ENCODE measurements at places on chromosomes 13 and 19. TPM values are rescaled to one million over a fixed set of nuclear protein-coding genes. Genes with fewer than 3 reads are reported as not detected.

DNA sequence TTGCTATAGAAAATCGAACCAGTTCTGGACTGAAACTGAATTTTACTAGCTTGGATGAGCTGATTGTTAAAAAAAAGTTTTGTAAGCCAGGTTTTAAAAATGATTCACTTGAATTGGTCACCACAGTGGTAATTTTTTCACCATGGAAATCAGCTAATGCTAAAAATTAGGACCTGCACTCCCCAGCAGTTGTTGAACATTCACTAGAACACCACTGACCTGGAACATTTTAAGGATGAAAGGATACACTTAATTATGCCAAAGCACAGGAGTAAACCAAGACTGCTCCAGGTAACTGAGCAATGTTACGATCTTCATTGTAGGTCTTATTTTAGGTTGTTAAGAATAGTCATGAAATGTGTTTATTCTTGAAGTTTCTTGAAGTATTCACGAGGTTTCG is 1342.6 kb upstream of the SPRY2 start:
- DNase-seq, result no peak

DNA sequence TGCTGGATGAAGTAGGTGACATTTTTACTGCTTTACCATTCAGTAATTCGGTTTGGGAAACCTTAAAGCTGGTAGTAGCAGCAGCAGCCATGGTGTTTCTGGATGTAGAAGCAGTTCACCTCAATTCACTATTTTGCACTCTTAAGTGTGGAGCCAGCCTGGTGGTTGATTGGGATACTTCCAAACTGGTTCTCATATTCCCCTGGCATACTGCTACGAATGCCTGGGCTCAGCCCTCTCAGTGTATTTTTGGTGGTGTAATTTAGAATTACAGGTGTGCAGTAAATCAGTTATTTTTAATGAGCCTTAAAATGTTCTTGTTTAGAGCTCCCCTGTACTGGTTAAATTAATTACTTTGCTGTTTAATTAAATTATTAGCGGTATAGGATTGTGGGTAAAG is 12.4 kb downstream of the HNRNPM start:
- no peak for DNase-seq

GRCh38 chr13:26855071-26855470 is 94.5 kb upstream of the GPR12 start:
- DNase-seq, result no peak

- DNase-seq, result peak; percentile 53
Observed at GRCh38 chr13:46831588-46832194, 34.7 kb upstream of the ESD start.

Gene SOX1
- not detected for total RNA-seq

- peak; percentile 63 for DNase-seq
Observed at GRCh38 chr13:79485014-79485811, 4.3 kb downstream of the NDFIP2 start.

Gene GRIK5
- 1.6 TPM for total RNA-seq

Gene CHST8
- total RNA-seq, result not detected

Gene MYO1F
- total RNA-seq, result 13.7 TPM

- DNase-seq, result no peak
Observed at GRCh38 chr13:106151056-106151699, 384.3 kb downstream of the EFNB2 start.

DNA sequence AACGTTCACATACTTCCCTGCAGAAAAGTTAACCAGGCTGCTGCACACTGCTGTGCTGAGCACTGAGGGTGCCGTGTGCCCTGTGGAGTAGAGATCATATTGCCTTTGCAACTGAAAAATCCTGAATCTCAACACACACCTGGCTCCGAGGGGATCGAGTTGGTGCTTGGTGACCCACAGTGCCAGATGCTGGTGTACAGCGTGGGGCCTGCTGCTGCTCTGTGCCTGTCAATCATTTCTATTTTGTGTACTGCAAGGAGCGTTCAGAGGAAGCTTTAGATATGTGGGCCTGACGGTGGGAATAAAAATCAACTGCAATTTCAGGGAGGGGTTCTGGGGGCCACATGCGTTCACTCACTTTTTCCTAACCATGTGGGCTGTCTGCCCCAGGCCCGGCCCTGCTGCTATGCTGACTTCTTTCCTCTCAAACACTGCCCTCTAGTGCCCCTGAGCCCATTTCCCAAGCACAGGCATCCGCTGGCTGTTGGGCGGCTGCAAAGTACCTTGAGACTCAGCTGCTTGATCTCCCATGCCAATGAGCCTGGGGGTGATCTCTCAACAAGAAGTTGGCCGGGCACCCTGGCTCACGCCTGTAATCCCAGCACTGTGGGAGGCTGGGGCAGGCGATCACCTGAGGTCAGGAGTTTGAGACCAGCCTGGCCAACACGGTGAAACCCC is 9.7 kb upstream of the LENG8 start:
- DNase-seq, result peak; percentile 66

GRCh38 chr19:55369653-55370304 is 484 bp downstream of the IL11 start:
- peak; percentile 60 for DNase-seq

DNA sequence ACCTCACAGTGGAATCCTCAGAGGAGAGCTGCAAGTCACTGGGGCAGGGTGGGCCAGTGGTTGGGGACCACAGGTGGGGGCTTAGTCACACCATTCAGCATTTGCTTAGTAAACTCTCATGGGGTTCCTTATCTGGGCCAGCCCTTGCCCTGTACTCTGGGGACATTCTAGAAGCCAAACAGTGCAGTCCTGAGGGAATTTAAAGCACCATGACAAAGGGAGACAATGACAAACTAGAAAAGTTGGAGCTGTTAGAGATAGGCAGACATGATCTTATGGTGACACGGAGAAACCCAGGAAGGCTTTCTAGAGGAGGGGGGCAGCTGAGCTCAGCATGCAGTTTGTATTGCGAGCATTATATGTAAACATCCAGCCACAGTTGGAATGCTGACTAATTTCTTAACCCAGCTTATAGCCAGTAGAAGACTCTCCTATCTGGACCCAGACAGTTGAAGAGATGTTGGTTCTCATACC is 87.6 kb downstream of the ZNF429 start:
- no peak for DNase-seq

DNA sequence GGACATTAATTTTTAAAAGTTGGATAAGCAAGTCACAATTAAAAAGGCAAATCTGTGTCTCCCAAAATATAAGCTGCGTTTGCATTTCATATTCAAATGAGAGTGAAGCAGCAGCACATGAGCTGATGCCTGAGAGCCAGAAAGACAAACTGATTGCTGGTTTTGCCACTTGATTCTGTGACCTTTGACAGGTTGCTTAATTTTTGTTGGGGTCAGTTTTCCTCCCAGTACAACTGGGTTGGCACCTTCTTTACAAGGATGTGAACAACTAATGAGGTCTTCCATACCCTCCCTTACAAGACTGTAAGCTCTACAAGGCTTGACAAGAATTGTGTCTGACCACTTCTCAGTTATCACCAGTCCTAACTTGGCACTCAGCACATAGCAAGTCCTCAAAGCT is 8.1 kb upstream of the KLF12 start:
- no peak for DNase-seq

DNA sequence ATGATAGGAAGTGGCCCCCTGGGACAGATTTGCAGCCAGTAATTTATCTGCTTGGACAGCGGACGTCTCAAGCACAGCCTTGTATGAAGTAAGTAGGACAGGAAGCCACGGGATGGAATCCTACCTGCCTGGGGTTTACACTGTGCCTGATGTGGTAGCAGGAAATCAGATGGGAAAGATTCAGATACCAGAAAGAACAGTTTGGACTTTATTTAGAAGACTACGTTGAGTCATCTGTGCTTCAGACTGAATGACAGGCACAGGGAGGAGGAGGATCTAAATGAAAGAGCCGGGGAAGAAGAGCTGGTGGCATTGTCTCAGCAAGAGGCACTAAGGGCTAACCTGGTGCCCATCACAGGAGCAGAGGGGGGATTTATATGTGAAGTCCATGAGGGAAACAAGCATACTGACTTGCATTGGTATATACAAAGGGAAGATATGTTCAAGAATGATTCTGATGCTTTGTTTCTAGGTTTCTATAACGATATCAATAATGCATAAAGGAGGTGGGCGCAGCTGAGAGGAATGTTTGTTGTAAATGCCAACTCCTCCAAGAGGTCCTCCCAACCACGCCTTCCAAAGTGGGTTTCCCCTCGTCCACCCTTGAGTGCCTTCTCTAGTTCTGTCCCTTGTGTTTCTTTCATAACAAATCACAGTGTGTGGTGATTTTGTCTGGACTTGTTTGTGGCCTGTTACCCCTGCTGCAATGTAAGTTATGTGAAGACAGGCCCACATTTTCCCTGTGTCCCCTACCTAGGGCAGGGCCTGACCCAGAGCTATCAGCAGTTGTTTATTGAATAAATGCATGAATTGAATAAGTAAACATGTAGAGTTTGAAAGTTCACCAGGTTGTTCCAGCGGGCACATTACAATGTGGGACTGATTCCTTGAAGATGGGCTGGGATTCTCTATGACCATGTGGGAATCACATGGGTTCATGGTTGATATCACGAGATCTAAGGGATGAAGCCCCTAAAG is 328.4 kb downstream of the SLC7A1 start:
- no peak for DNase-seq

GRCh38 chr19:18985257-18985656 is 44.2 kb upstream of the HOMER3 start:
- no peak for DNase-seq

DNA sequence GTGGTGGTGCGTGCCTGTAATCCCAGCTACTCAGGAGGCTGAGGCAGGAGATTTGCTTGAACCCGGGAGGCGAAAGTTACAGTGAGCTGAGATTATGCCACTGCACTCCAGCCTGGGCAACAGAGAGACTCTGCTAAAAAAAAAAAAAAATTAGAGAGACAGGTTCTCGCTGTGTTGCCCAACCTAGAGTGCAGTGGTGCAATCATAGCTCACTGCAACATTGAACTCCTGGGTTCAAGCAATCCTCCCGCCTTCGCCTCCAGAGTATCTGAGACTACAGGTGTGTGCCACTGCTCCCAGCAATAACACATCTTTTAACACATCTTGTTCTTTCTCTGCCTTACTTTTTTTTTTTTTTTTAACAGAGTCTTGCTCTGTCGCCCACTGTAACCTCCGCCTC is 32.7 kb downstream of the CLEC17A start:
- DNase-seq, result no peak

GRCh38 chr19:49605605-49606004 is 14.6 kb downstream of the PRR12 start:
- no peak for DNase-seq

Gene SLC39A3
- total RNA-seq, result 46.0 TPM

Gene STOML3
- total RNA-seq, result not detected

Gene GPATCH1
- total RNA-seq, result 9.5 TPM

DNA sequence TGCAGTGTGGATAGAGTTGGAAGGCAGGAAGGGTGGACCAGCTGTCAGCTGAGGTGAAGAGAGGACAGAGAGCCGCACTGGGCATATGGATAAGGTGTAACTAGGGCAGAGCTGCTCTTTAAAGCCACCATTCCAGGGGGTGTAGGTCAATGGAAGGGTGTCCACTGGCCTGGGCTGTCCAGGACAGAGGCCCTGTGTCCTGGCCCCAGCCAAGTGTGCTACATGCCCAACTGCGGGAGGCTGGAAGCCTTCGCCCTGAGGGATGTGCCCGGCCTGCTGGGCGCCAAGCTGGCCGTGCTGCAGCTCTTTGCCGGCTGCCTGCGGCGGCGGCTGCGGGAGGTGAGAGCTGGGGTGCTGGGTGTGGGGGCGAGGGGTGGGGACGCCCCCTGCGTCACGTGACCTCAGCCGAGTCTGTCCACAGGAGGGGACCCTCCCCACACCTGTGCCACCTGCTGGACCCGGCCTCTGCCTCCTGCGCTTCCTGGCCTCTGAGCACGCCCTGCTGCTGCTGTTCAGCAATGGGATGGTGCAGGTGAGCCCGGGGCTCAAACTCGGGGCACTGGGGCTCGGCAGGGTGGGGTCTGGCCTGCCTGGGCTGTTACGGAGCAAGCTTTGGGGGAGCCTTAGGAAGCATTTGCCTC is 9.8 kb downstream of the PLK5 start:
- DNase-seq, result no peak

GRCh38 chr13:67036699-67037457 is 193.3 kb downstream of the PCDH9 start:
- DNase-seq, result no peak

- no peak for DNase-seq
Observed at GRCh38 chr13:109694972-109695371, 91.4 kb downstream of the IRS2 start.

- peak; percentile 96 for DNase-seq
Observed at GRCh38 chr19:52922841-52923777, at the start of gene ZNF888. ZNF888 (minus strand) TSS chr19:52923428; CDS start chr19:52917873, 5,555 bp downstream.

GRCh38 chr13:51305271-51305967 is 34.1 kb upstream of the SERPINE3 start:
- no peak for DNase-seq

Gene PLK5
- total RNA-seq, result not detected

Gene RAB20
- 6.0 TPM for total RNA-seq

Gene TJP3
- total RNA-seq, result 1.0 TPM

- DNase-seq, result no peak
Observed at GRCh38 chr13:59038824-59039223, 1124.9 kb downstream of the DIAPH3 start.

- DNase-seq, result peak; percentile 35
Observed at GRCh38 chr13:98549006-98549727, 27.7 kb downstream of the STK24 start.

Gene ZNF700
- total RNA-seq, result 13.3 TPM

Gene ARL11
- total RNA-seq, result 0.72 TPM

Gene CEACAM4
- not detected for total RNA-seq

DNA sequence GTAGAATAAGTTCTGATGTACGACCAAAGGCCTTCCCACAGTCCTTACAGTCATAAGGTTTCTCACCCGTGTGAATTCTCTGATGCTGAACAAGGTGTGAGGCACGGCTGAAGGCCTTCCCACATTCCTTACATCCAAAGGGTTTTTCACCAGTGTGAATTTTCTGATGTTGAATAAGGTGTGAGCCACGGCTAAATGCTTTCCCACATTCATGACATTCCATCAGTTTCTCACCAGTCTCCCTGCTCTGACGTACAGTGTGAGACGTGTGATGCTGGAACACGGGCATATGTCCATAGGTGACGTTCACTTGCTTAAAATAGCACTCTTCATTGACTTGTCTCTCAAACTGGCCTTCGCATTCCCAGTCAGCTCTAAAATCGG is 31.0 kb upstream of the COX7A1 start:
- DNase-seq, result no peak

- DNase-seq, result peak; percentile 83
Observed at GRCh38 chr19:13154241-13154778, 4.1 kb downstream of the IER2 start.

Gene TDRD12
- total RNA-seq, result 0.12 TPM

Gene CYP4F8
- total RNA-seq, result not detected

Measured in activated CD4-positive, alpha-beta T cell treated with anti-CD3 and anti-CD28 coated beads for 36 hours (primary cell).